NCI-H526 (cell line): ENCODE measurements at places on chromosomes 12 and 14.

- DNase-seq, result peak; percentile 89
Measured at GRCh38 chr14:24232121-24232644, at the start of gene NEDD8. Gene NEDD8 (minus strand): TSS chr14:24232367. CDS start chr14:24232267, 100 bp downstream.

DNA sequence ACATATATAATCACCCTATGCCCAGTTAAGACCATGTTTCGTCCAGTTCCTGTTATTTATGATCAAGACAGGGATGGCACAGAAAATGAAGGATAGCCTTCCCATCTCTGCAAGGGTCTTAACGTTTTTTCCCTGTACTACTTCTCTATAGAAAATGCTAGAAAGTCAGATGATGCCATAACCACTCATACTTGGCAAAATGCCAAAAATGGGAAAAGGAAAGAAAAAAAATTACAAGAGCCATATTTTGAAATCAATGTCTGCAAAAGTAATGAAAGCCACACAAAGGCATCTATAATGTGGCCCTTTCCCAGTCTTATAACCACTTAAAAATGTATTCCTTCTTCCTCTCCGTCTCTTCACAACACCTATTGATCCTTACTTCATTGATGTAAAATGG lies 1.8 kb upstream of the MYL6B start:
- DNase-seq, result no peak

- DNase-seq, result peak; percentile 31
Measured at GRCh38 chr14:104107611-104108569, 22.4 kb downstream of the ASPG start.

DNA sequence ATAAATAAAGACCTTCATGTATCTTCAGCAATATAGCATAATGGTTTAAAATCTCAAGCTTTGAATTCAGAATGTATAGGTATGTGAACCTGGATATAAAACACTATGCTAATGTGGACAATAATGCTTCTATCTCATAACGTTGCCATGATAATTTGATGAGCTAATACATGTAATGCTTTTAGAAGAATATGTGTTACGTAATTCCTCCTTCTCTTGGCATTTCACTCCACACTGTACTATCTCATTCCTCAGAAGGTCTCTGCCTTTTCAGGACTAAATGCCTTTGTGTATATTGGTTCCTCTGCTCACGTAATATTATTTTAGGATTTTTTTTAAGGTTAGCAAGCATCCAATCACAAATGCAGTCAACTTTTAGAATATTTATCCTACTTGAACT lies 86.5 kb downstream of the FOXA1 start:
- DNase-seq, result no peak

DNA sequence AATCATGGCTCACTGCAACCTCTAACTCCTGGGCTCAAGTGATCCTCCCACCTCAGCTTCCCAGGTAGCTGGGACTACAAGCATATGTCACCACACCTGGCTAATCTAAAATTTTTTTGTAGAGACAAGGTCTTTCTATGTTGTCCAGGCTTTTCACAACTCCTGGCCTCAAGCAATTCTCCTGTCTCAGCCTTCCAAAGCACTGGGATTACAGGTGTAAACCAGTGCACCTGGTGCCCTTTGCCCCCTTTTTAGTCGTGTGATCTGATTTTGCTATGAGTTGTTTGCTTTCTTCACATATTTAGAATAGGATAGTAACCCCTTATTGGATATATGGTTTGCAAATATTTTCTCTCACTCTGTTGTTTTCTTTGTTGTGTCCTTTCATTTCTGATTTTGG lies 1.7 kb upstream of the RAD52 start:
- no peak for DNase-seq

- no peak for DNase-seq
Measured at GRCh38 chr14:98194821-98195220, 1077.2 kb downstream of the BCL11B start.

GRCh38 chr14:55645145-55645544 lies 65.1 kb downstream of the KTN1 start:
- no peak for DNase-seq
